ENCODE measurements at places on chromosomes 2 and 18.

DNA sequence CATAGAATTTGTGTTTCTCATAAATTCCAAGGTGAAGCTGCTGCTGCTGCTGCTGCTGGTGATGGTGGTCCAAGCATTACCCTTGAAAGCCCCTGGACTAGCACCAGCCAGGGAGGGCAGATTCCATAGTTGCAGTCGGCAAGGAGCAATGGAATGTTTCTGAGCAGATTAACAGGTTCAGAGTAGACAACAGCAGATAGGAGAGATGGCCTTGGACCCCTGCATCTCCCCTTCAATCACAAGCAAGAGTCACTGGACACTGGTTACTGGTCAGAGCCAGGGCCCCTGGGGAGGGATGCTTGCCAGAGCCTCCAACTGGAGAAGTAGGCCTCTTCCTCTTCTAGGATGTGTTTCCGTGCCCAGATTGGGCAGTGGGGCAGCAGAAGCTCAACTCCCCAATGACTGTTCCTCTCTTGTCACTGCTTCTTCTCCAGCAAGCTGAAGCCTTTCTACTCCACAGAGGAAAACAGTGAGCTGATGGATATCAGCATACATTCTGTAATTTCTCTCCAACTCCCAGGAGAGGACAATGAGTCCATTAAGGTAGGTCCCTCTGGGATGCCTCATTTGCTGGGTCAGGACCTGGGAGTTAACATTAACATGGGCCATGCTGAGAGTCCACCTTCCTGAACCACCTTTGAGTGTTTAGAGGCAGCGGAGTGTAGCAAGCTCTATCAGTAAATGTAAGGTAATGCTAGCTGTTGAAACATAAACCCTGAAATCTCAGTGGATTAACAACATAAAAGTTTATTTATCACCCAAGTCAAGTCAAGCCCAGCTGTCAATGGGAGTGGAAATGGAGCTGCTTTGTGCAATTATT is 35.3 kb downstream of the MROH2A start:
- peak; percentile 1 for DNase-seq
- H3K27ac ChIP-seq: no peak overlapping the region
- no peaks in the 10 kb centered on the region for H3K36me3 ChIP-seq
- H3K4me3 ChIP-seq: no peak overlapping the region
- peaks cover 9% of the 10 kb centered on the region for H3K27me3 ChIP-seq

DNA sequence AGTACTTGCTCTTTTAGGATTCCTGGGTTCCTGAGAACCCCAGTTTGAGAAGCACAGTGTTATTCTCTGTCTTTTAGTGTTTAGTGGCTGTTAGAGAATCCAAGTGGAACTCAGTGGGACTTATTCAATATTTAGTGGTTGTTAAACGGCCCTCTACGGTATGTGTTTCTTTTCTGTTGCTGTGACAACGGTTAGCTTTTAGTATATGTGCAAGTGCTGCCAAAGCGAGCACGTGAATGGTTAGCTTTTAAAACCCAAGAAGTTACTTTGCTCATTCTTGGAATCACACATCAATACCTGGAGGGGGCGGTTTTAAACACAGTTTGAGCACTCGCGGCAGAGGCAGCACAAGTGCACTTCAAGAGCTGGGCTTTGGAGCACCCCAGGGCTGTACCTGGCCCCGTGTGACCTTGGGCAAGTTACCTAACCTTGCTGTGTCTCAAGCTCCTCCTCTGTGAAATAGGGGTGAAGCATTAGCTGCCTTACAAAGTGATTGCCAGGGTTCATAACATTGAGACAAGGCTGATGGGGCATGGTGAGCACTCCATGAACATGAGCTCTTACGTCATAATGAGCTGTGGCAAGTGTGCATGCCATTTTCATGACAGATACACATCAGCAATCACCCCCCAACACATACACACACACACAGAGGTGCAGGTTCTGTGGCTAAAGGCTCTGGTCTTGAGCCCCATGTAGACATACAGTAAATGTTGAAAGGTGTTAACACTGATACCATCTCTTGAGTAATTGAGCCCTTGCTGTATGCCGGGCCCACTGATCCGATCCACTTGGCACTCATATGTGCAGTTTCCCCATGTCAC is 234.1 kb downstream of the ALPK2 start:
- no peaks in the 10 kb centered on the region for H3K27me3 ChIP-seq
- DNase-seq: no peak

DNA sequence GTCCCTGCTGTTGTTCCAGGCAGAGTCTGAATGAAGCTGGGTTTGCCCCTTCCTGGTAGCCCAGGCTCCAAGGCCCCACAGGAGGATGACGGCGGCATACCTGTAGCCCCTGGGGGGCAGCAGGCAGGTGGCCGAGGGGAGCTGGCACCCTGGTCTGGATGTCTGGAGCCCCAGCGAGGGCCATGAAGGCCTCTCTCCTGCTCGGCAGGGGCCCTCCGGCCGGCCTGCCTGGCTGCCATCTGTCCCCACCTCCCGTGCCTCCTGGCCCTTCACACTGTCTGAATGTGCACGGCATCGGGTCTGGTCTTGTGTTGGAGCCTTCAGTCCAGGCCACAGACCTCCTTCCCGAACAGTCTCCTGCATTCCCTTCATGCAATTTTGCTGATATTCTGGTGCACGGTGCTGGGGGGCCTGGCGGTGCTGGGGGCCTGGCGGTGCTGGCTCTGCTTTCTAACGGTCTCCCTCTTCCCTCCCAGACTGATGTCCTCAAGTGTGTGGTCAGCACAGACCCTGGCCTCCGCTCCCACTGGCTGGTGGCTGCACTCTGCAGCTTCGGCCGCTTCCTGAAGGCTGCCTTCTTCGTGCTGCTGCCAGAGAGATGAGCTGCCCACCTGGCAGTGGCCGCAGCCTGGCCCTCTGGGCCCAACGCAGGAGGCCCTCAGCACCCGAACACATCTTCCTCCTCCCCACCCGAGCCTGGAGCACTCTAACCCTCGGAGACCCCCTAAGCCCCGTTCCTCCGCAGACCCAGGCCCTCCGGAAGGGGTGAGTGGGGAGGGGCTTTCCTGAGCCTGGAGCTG is 13.5 kb downstream of the BOK start:
- peaks cover 2% of the 10 kb centered on the region for H3K36me3 ChIP-seq
- no peak overlapping the region for H3K27ac ChIP-seq
- no peak for DNase-seq
- H3K4me1 ChIP-seq: no peaks in the 10 kb centered on the region

DNA sequence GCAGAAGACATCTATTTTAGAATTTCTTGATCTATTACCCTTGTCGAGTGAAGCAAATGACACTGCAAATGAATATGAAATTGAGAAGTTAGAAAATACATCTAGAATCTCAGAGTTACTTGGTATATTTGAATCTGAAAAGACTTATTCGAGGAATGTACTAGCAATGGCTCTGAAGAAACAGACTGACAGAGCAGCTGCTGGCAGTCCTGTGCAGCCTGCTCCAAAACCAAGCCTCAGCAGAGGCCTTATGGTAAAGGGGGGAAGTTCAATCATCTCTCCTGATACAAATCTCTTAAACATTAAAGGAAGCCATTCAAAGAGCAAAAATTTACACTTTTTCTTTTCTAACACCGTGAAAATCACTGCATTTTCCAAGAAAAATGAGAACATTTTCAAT is 370.4 kb downstream of the XIRP2 start:
- no peaks in the 10 kb centered on the region for H3K36me3 ChIP-seq
- H3K4me3 ChIP-seq: no peak overlapping the region
- no peak overlapping the region for H3K27ac ChIP-seq
- no peaks in the 10 kb centered on the region for H3K27me3 ChIP-seq
- no peaks in the 10 kb centered on the region for H3K4me1 ChIP-seq

GRCh38 chr2:175063741-175064140 is 58.6 kb upstream of the CHN1 start:
- H3K36me3 ChIP-seq: peaks cover 25% of the 10 kb centered on the region
- no peak for DNase-seq
- H3K27me3 ChIP-seq: no peaks in the 10 kb centered on the region
- no peak overlapping the region for H3K4me3 ChIP-seq

GRCh38 chr2:175930504-175930903 is 71.6 kb downstream of the LNPK start:
- H3K4me1 ChIP-seq: no peaks in the 10 kb centered on the region
- no peak overlapping the region for H3K4me3 ChIP-seq
- DNase-seq: no peak
- peaks cover 32% of the 10 kb centered on the region for H3K36me3 ChIP-seq

- H3K27ac ChIP-seq: no peak overlapping the region
- no peak for DNase-seq
- peaks cover 5% of the 10 kb centered on the region for H3K27me3 ChIP-seq
- H3K4me3 ChIP-seq: no peak overlapping the region
- no peaks in the 10 kb centered on the region for H3K36me3 ChIP-seq
- H3K4me1 ChIP-seq: no peaks in the 10 kb centered on the region
Measured at GRCh38 chr2:29241955-29242565, 126.8 kb downstream of the CLIP4 start.

Data from activated CD4-positive, alpha-beta T cell treated with anti-CD3 and anti-CD28 coated beads for 36 hours (primary cell).